ENCODE measurements at places on chromosomes 7 and 10.

DNA sequence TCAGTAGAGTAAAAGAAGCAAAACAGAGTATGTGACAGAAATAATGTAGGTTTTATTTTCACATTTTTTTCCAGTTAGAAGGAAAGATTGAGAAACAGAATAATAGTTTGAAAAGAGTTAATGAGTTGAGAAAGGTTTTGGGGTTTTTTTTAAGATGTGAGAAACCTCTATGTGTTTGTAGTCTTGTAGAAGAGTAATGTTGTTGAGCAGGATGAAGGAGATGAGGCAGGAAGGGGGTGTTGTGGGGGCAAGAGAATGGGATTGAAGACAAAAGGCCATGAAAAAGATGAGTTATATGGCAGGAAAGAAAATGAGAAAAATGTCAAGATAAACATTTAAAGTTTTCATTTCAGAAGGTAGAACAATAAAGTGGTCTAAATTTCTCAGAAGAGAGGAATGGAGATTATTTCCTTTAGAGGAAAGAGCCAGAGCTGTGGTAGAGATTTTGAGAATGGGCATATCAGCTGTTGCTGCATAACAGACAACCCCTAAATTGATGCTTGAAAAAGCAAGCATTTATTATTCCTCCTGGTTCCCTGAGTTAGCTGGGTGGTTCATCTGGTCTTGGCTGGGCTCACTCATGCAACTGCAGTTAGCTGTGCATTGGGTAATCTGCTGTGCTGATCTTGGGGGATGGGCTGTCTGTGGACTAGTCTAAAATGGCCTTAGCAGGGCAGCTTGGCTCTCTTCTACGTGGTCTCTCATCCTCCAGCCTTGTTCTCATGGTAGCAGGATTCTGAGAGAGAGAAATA is 27.1 kb downstream of the PCGF5 start:
- DNase-seq = no peak

DNA sequence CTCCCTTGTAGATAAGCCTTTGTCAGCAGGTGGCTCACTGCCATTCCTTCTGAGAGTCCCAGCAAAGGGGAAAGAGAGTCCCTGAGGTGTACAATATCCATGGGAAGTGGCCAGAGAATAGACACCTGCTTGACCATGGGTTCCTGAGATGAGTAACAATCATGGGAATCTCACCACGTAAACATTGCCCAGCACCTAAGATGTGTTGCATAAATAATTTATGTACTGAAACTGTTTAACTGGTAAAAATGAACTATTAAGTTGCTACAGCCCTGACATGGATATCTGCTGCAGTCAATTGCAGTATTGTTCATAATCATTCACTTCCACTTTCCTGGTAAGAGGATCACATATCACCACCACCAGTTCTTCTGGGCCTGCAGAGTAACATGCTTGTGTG is 123.8 kb upstream of the INHBA start:
- DNase-seq = no peak

DNA sequence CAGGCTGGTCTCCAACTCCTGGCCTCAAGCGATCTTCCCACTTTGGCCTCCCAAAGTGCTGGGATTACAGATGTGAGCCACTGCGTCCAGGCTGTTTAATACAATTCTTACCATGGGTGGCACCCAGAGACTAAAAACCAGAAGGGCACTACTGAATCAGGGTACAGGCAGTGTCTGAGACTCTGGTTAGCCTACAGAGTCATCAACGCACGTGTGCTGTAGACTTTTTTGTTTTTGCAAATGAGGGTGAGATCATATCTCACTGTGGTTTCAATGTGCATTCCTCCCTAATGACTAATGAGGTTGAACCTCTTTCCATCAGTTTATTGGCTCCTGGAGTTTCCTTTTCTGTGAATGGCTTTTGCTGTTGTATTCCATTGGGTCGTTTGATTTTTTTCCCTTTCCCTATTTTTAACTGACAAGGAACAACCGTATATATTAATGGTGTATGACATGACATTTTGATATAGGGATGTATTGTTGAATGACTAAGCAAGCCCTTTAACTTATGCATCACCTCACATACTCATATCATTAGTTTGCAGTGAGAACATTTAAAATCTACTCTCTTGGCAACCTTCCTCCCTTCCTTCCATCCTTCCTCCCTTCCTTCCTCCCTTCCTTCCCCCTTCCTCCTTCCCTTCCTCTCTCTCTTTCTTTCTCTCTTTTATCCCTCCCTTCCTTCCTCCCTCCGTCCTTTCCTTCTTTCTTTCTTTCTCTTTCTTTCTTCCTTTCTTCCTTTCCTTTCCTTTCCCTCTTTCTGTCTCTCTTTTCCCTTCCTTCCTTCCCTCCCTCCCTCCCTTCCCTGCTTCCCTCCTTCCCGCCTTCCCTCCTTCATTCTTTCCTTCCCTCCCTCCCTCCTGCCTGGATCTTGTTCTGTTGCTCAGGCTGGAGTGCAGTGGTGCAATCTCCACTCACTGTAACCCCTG is 9.3 kb upstream of the TMEM270 start:
- no peak for DNase-seq

DNA sequence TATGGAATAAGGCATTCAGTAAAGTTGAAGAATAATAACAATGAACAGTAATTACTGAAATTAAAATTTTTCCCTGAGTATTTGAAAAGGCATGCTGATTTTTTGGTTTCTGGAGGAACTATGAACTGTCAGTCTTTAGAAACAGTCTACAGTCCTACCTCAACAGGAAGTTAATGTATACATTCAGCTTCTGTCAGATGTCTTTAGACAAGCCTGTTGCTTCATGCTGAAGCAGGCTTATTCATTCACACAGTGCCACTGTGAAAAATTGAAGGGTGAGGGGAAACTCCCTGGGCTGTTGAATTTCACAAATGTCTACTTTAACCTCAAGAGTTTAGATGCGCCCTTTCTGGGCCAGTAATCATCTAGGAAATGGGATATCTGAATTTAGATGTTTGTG is 3.5 kb downstream of the NRF1 start:
- DNase-seq = no peak

DNA sequence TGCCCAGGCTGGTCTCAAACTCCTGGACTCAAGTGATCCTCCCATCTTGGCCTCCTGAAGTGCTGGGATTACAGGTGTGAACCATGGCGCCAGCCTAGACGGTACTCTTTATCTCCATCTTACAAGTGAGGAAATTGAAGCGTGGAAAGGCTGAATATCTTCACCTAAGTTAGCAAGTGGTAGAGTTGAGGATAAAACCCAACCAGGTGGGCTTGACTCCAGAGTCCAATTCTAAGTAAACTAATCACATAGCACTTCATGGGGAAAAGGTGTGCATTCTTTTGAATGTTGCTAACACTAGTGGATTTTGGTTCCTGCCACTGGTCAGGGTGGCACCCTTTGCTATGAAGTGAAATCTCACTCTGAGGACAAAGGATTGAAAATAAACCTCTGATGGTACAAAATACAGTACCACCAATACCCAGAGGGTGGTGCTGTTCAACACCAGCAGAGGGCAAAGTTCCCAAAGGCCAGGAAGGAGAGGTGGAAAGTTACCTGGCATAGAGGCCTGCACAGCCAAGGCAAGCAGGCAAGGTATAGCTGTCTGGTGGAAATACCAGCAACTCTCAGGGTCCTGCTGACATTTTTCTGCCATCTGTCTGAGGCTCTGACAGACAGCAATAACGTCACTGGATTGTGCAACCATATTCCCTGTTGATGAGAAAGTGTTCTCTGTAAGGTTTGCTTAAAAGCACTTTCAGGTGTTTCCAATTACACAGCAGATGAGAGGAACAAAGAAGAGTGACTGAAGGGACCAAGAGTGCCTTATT is 17.6 kb downstream of the ZDHHC16 start:
- peak; percentile 39 for DNase-seq

- no peak for DNase-seq
Measured at GRCh38 chr7:83355143-83355542, 192.5 kb upstream of the PCLO start.

DNA sequence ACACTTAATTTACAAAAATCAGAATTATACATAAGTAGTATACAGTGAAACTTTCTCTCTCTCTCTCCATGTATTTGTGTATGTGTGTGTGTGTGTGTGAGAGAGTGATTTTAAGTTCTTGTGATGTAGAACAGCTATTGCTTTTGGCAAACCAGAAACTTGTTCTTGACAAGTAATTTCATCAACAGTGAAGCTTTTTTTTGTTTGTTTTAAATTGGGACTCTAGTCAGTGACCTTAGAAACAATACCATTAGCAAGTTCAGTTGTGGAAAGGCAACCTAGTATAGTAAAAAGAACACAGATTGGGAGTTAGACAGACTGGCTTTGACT is 319.1 kb downstream of the PTEN start:
- DNase-seq = no peak

DNA sequence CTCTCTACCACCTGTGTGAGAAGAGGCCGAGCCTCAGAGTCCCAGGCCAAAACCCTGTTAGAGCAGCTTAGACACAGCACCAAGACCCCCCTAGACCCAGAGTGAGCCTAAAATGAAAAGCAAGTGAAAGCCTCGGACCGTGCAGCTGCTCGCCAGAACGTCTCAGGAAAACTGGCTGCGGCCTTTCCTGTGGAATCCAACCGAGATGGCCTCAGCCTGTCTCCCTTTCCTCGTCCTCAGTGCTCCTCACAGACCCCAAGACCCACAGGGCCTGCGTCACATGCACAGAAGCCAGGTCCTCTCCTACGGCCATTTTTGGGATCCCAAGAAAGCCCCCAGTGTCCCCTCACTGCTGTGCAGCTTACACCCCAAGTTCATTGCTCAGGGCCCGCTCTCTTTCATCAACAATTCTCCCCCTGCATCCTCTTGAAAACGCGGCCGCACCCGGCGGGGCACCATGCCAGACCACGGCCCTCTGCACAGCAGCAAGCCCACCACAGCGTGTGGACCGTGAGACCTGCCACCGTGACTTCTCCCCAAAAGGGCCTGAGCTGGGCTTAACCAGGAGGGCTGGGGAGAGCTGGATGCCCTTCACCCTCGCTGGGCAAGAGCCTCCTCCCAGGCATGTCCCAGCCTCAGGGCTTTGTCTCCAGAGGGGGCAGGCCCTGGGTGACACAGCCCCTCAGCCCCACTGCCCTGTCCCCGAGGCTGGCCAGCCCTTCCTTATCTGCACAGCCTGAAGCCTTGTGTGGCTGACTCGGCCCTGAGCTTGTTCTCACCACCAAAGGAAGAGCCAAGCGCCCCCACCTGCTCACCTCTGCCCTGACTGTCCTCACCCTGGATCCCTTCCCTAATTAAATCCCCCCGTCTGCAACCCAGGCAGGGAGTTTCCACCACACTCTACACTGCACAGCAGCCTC is 142.9 kb downstream of the PTPRN2 start:
- DNase-seq = no peak

DNA sequence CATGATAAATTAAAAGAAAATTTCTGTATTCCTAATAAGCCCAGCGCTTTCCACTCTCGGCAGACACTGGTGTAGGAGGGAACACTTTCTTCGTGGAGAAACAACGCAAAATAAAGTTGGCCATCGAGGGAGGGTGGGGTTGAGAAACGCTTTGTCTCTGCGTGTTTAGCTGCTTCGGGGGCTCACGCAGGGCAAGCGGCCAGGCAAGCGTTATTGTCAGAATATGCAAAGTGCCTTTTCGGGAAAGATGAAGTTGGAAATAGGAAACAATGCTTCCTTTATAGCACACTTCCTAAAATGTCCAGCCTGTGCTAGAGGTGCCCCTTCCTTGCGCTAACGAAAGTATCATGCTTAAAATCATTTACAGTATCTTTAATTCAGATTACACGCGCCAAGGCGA is 1.9 kb upstream of the EBF3 start:
- no peak for DNase-seq

DNA sequence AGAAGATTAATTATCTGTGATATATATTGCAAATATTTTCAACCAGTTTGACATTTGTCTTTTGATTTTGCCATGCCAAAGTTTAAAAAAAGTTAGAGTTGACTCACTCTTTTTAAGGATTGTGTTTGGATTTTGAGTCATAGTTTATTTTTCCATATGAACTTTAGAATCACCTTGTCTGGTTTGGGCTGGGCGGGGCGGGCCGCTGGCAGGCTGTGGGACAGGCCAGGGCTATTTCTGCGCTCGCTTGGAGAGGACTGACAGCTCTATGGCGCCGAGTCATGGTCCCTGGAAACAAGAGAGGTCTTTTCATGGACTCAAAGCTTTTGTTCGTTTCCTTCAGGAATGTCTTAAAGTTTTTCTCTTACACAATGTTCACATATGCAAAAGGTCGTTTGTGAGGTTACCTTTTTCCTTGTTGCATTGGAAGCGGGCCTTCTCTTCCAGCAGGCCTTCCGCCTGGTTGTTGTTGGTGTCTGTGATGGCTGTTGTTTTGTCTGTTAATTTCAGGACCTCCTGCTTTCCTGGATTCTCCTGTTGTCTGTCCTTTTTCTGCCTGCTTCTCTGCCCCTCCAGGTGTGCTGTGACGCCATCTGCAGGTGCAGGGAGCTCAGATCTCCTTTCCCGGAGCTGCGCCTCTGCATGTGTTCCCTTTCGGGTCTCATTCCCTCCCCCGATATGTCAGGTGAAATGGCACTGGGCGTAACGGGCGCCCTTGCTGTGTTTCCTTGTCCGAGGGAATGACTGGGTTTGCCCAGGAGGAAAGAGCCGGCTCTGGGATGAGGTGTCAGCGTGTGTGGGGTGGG is 53.8 kb downstream of the INPP5A start:
- no peak for DNase-seq

GRCh38 chr7:119708891-119709290 is 564.1 kb upstream of the KCND2 start:
- no peak for DNase-seq

DNA sequence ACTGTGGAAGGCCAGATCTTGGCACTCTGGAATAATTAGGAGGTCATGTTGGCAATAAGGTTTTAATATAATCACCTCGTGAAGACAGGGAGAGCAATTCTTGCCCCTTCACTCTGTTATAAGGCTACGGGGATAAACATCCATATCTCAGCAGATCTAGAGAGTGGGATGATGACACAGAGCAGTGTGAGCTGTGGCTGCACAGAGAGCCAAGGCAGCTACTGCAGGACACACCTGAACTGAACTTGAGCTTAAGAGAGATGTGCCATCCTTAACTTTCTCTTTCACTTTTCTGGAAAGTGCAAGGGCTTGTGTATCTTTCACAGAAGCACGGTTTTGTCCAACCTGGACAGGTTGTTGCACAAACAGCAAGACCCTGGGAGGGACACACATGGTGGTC is 174.7 kb downstream of the GATA3 start:
- no peak for DNase-seq

DNA sequence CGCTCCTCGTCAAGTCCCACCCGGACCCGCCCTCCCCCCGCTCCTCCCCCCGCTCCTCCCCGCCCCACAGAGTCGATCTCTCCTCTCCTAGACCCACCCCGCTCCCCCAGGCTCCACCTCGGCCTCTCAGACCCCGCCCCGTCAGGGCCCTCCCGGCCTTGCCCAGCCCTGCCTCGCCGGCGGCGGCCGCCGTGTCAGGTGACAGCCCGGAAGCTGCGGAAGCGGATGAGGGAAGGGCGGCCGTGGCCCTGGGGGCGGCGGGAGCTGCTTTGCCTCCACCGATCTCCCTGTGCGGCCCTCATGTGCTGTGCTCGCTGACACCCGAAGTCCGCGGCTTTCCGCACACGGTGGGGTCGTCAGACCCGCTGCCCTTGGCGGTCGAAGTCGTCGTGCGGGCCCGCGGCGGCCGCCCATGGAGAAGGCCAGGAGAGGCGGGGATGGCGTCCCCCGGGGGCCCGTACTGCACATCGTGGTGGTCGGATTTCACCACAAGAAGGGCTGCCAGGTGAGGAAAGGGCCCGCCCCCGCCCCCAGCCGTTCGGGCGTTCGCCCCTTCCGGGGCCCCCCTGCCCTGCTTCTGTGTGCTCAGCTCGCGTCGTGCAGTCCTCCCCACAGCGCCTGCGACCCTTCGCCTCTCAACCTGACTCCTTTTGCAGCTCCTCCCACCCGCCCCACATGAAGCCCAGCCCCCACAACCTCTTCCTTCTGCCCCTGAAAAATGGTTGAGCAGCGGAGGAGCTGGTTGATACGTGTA is at the start of gene AVL9:
Gene AVL9, plus strand, starts transcription at position 192 of the 754 bp plus-strand sequence. Its CDS starts 221 bp downstream, at position 413.
- DNase-seq = peak; percentile 98

GRCh38 chr10:71371750-71372166 is 25.0 kb upstream of the CDH23 start:
- no peak for DNase-seq

All from nephron progenitor cell (in vitro differentiated cells).